ENCODE measurements at places on chromosomes 2 and 18.

DNA sequence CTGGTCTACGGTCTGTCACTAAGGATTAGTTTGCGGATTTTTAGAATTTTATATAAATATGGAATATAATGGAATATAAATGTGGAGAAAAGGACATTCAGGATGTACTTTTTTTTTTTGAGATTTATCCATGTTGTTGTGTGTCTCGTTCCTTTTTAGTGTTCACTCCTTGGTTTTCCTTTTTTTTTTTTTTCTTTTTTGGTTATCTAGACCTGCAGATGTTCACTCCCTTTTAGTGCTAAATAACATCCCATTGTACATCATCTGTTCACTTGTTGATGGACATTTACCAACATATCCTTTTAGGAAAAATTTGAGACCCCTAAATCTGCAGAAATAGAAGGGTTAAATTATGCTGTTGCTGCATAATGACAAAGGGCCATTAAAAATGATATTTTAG, 25.5 kb upstream of the RPL37A start:
- DNase-seq: no peak

- DNase-seq: no peak
Observed at GRCh38 chr2:135246711-135247270, 194.7 kb downstream of the RAB3GAP1 start.

GRCh38 chr2:195356026-195356425, 301.0 kb upstream of the SLC39A10 start:
- DNase-seq: no peak

- DNase-seq: no peak
Observed at GRCh38 chr18:59655676-59656075, 41.5 kb downstream of the CCBE1 start.

DNA sequence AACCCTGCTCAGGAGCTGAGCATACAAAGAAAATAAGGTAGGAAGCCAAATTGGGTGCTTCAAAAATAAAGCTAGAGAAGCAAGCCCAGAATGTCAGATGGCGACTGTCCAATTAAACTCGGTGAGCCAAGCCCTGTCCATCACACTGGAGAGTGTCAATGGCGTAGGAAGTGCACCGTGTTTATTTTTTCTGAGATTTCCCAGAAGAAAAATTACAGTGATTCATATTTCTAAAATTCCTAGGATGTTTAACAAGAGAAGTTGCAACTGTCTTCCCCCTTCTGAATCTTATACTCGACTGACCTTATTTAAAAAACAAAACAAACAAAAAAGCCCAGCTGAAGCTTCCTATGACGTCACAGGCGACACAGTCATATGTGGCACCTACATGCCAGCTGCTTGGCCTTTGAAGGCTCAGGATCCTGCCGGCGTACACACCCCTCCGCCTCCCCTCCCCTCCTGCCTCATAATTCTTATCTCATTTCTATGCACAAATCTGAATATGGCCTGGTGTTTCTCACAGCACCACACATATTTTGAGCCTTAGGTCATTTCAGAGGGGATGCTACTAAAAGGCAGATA, 60.8 kb downstream of the MBP start:
- DNase-seq: no peak

DNA sequence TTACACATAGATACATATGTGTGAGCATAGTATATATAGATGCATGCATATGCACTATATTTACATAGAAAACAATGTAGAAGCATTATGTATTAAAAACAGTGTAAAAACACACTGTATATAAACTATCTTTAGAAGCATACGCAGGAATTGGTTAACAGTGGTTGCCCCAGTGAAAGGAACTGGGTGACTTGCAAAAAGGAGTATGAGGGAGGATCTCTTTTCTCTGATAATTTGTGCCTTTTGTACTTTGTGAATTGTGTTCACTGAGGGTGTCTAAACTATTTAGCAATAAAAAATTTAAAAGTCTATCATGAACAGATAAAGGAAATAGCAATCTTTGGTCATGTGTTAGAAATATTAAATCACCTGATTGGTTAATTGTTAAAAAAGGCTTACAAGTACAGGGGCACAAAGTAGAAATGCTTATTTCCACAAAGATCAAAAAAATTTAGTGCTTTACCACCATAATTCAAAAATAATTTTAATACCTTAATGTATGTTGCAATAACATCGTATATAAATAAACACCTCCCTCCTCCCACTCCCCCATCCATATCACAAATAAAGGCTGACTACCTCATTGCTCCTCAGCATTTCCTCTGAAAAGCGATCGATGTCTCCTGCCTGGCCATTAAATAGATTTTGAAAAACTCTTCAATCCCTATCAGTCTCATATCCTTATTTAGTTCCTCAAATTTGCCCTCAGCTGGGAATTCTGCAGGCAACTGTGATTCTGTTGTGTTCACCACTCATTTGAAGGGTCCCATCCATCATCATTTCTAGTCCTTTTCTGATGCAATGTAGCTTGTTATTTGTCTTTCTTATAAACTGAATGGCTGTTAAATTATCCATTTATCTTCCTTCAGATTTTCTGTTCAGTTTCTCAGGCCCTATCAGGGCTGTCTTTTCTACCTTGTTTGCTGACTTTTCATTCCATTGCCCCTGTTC, 257.3 kb downstream of the AGPS start:
- no peak for DNase-seq
